T-helper 17 cell (primary cell): ENCODE measurements at places on chromosomes 5 and 9. TPM values are rescaled to one million over a fixed set of nuclear protein-coding genes. Genes with fewer than 3 reads are reported as not detected.

The MCIDAS gene
- not detected for total RNA-seq

The NADK2 gene
- total RNA-seq = 10.4 TPM

The PAEP gene
- not detected for total RNA-seq

The IL17B gene
- not detected for total RNA-seq

The CARD9 gene
- total RNA-seq = 1.9 TPM

The STOML2 gene
- total RNA-seq = 41.0 TPM

The KLHL3 gene
- 17.5 TPM for total RNA-seq

The SPINK6 gene
- not detected for total RNA-seq

- no peak for DNase-seq
Measured at GRCh38 chr5:10581424-10581748, 17.5 kb downstream of the ANKRD33B start.

- DNase-seq = no peak
Measured at GRCh38 chr5:108655750-108656450, 91.8 kb upstream of the FER start.

- DNase-seq = no peak
Measured at GRCh38 chr9:123696476-123696875, 233.4 kb downstream of the DENND1A start.

- no peak for DNase-seq
Measured at GRCh38 chr5:149930043-149930748, 14.4 kb downstream of the PDE6A start.

GRCh38 chr5:124936626-124936933, 190.1 kb upstream of the ZNF608 start:
- DNase-seq = no peak

- no peak for DNase-seq
Measured at GRCh38 chr9:116391306-116391900, 237.8 kb downstream of the PAPPA start.

DNA sequence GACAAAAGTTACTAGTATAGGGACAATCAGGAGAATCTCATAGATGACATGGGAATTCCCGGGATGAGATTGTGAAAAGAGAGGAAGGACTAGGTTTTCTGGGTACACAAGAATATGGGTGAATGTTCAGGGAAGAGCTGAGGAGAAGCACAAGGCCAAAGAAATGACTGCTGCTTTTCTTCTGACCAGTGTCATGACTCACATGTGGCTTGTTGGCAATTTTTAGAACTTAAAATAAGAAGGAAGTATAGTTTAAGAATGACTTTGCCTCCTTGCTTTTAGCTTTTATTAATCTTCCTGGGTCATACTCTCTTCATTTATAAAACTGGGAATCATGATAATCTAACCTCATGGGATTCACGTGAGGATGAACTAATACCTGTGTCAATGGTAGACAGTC, 652.4 kb upstream of the MEF2C start:
- no peak for DNase-seq

DNA sequence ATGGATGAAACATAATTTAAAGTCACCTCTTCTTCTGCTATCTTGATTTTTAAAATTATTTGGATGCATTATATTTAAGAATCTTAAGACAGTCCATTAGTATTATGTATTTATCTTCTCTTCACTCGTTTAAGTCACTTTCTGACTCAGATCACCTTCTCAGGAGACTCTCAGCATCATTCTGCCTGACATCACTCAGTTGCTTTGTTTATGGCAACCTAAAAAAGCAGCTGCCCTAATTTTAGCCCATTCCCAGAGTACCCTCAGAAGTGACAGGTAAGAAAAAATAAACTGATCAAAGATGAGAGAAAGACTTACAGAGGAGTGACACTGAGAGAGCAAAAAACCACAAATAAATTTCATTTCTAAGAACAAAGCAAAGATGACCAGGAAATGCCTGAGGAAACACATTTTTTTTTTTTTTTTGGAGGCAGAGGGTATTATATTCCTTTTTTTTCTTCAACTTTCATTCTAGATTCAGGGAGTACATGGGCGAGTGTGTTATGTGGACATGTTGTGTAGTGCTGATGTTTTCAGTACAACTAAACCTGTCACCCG, 140.5 kb downstream of the MUSK start:
- no peak for DNase-seq

DNA sequence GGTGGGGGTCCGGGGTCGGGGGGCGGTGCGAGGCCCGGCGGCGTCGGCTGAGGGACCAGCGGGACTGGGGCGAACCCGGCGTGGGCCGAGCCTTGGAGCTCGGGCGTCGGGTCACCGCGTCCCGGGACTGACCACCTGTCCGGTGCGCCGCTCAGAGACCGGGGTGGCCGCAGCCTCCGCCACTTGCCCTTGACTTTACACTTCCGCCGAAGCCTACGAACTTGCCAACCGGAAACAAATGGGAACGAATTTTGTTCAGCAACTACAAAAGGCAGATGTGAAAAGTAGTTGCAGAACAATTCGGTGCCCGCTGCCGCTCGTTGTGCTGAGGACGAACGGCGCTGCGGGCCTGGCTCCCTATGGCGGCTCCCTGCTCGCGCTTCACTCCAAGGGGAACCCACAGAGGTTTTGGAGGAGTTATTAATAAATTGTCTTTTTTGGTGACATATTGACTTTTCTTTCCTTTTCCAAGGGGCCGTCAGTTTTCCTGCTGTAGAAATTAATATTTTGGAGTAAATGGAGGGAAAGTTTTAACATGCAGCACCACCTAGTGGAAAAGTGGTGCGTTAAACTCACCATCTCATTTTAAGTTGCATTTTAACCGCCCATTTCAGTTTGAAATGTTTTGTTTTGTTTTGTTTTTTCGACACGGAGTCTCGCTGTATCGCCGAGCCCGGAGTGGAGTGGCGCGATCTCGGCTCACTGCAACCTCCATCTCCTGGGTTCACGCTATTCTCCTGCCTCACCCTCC, 490 bp downstream of the PCBD2 start:
- peak; percentile 34 for DNase-seq

- DNase-seq = no peak
Measured at GRCh38 chr5:16431490-16431889, 34.1 kb downstream of the ZNF622 start.

- no peak for DNase-seq
Measured at GRCh38 chr5:89036704-89037489, 153.9 kb upstream of the MEF2C start.

DNA sequence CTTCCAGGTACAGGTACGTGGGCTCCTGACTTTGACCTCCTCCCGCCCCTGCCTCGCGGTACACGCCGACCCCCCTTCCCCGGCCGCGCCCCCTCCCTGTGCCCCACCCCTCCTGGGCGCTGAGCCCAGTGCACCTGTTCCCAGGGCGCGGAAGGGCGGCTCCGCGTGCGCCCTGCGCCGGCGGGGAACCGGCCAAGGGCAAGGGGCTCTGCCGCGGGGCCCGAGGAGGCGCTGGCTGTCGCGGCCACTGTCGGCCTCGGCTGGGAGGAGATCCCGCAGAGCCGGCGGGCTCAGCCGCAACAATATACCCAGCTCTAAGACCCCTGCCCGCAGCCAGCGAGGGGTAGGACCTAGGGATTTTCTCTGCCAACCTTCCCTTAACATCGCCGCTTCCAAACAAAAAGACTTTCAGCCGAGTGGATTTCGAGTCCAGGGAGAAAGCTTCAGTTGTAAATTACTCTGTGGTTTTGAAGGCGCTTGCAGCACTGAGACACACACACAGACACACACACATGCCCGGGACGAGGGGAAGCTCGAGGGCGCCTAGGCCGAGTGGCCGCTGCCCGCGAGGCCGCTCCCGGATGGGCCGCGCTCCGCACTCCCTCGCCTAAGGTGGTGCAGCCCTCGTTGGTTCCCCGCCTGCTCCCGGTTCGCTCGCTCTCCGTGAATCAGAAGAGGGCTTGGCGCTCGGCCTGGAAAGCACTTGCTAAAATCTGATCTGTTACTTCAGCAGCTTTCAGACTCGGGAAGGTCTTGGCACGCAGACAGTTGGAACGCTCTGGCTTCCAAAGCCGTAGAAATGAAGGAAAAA, 1.2 kb downstream of the FGF18 start:
- no peak for DNase-seq

GRCh38 chr5:10564838-10565784, 1.2 kb downstream of the ANKRD33B start:
- no peak for DNase-seq

GRCh38 chr9:120477534-120478001, 102.4 kb downstream of the CDK5RAP2 start:
- DNase-seq = no peak

DNA sequence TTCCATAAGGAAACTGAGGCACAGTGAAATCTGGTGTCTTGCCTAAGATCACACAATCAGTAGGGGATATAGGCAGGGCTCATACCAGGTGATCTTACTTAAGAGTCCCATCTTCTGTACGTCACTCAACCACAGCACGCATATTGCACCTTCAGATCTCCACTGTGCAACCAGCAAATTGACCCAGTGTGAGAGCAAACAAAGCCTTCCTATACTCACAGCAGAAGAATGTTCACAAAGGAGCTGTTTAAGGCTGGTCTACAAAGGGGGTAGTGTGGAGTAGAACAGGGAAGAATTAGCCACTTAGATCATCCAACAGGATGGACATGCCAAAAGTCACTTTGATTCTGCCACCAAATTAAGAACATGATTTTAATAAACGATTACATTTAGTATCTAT, 305.9 kb downstream of the SLIT3 start:
- no peak for DNase-seq

DNA sequence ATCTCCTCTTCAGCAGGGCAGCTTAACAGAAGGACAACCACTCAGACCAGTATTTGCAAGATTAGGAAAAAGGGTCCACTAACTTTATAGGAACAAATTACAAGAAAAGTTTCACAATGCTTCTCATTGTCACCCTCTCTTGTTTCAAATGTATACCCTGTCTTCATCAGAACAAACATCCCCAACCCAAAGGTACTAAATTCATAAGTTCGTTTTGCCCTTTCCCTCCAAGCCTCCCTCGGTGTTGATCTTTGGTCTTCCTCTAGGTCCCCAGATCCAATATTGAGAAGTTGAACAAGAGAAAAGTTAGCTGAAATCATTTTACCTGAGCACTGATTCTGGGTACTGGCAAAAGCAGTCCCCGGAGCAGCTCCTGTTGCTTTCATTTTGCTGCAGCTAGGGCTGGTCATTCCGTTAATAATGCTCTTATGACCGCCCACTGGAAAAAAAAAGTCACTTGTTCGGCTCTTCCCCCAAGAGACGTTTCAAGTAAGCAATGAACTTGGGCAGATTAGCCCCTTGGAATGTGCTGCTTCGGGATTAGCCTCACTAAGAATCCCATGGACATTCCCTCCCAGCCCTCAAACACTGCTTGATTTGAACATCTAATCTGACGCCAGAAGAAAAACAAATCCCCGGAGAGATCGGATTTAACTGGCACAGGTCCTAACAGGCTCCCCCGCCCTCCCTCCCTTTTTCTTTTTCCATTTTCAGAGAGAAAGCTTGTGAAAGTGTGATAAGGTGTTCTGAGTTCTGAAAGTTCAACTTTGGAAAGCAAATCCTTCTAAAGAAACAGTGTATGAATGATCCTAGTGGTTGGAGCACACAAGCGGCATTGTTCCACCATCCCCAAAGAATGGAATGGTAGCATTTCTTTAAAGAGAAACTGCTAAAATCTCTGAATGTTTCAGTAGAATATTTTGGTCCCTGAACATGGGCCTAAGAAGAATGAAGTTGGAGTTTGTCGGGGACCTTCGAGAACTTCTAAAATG, 252.5 kb downstream of the TRPM3 start:
- no peak for DNase-seq
